ENCODE measurements at places on chromosomes 16 and 17.

DNA sequence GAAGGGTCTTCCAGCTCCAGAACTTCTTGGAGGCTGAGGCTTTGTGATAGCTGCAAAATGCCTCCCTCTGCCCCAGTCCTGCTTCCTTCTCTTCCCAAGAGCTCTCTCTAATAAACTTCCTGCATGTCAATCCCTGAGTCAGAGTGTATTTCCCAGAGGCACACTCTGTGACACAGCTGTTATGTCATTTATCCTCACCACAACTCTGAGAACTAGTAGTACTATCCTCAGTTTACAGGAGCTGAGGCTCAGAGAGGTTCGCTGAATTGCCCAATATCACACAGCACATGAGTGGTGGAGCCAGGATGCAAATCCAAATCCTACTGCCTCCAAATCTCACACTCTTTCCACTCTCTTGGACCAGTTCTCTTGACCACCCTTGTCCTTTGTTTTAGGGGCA, 20.0 kb downstream of the UNC45B start:
- no peak for DNase-seq

GRCh38 chr16:84687715-84688114, 12.1 kb upstream of the USP10 start:
- DNase-seq: peak; percentile 96

DNA sequence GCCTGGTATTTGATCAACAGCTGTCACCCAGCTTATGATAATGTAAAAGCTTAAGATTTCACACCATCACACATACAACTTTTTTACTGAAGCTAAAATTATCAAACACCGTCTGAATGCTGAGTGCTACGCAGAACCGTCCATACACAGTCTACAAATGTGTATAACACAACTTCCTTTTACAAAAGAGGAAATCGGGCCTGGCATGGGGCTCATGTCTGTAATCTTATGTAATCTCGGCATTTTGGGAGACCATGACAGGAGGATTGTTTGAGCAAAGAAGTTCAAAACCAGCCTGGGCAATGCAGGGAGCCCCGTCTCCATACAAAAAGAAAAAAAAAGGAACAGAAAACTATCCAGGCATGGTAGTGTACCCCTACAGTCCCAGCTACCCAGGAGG, 19.6 kb upstream of the QRICH2 start:
- no peak for DNase-seq

DNA sequence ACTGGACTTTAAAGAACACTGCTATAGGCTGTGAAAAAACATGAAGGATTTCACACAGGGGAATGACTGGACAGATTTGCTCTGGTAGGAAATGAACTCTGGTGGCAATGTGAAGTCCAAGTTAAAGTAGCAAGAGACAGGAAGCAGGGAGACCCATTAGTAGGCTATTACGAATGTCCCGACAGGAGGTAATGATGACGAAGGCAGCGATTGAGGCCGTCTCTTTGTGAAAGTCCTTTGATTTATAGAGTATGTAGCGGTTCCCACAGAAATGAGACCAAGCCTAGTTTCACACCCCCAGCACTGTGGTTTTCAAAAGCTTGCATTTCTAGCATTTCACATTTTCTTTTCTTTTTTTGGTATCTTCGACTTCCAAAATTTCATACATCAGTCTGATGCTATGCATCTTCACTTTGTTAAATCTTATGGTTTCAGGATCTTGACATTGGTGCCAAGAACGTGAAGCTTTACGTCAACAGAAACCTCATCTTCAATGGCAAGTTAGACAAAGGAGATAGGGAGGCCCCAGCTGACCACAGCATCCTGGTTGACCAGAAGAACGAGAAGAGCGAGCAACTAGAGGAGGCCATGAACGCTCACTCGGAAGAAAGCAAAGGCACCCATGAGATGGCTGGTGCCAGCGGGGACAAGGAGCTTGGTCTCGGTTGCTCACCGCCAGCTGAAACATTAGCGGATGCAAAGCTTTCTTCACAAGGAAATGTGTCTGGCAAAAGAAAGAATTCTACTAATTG, 189.8 kb downstream of the KATNIP start:
- DNase-seq: no peak

DNA sequence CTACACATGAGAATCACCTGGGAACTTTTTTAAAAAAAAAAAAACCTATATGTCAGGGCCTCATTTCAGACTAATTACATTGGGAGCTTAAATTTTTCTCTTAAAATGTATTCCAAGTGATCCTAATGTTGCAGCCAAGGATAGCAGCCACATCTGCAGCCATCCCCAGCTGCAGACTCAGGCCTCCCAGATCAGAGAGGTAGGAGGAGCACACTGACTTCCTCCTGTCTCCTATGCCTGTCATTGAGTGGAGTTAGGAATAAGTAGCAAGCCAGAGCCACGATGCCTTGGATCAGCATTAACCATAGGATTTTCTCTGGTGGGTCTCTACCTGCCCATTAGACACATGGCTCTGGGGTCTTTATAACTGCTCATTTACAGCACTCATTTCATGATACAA, 463.5 kb downstream of the HS3ST4 start:
- DNase-seq: no peak

DNA sequence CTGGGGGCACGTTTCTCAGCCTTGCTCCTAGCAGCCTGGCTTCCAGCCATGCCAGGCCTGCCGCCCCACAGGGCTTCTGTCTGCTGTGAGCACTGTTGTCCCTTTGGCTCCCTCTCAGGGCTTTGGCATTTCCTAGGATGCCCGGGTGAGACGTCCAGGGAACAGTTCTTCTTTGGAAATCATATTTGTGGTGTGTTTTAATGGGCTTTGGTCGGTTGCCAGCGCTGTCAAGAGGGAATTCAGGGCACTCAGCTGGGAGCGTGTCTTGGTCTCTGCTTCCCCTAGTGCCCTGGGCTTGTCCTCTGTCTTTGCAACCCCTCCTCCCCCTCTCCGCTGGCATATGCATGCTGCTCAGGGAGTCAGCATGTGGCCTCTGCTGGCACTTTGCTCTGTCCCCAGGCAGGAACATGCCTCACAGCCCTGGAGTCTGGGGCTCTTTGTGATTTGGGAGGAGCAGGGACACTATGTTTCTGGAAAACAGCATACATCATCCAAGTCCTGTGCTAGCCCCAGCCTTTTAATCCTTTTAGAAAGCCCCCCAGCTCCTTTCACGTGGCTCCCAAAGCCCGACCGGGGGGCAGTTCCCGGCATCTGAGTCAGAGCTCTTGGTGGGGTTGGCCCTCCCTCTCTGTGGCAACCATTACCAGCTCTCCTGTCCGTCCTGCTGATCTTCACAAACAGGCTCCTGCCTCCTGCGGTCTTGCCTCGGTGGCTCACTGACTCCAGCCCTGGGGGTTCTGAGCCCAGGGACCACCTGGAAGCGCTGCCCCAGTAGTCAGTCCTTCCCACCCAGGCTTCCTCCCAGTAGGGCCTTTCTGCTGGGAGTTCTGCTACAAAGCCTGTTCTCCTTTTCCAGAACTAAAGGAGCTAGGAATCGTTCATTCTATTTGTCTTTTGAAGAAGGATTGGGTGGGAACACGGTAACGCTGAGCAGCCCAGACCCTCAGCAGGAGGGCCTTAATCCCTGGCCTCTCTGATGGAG, 26.7 kb downstream of the SAP30BP start:
- no peak for DNase-seq

- DNase-seq: no peak
These were observed 185.5 kb downstream of the WWOX start for GRCh38 chr16:78284957-78285434.

- no peak for DNase-seq
These were observed 23.3 kb upstream of the SDR42E2 start for GRCh38 chr16:22139008-22139407.

GRCh38 chr17:6914711-6915110, 81.1 kb upstream of the ALOX12 start:
- no peak for DNase-seq

GRCh38 chr17:78717431-78717980, 64.6 kb downstream of the CYTH1 start:
- DNase-seq: no peak
